ENCODE measurements at places on chromosomes 7 and 10.

- no peak for DNase-seq
Observed at GRCh38 chr10:116103668-116104067, 169.3 kb downstream of the GFRA1 start.

- DNase-seq: peak; percentile 99
Observed at GRCh38 chr7:27179503-27180430, 5.3 kb downstream of the HOXA11 start.

DNA sequence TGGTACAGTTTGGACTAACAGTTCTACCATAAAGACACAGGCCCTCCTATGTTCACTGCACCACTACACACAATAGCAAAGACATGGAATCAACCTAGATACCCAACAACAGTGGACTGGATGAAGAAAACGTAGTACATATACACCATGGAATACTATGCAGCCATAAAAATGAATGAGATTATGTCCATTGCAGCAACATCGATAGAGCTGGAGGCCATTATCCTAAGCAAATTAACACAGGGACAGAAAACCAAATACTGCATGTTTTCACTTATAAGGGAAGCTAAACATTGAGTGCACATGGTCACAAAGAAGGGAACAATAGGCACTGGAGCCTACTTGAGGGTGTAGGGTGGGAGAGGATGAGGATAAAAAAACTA is 75.0 kb downstream of the MEST start:
- no peak for DNase-seq

- no peak for DNase-seq
Observed at GRCh38 chr10:48480397-48481374, 124.2 kb downstream of the ARHGAP22 start.

- DNase-seq: no peak
Observed at GRCh38 chr10:6563075-6563474, 17.0 kb downstream of the PRKCQ start.

DNA sequence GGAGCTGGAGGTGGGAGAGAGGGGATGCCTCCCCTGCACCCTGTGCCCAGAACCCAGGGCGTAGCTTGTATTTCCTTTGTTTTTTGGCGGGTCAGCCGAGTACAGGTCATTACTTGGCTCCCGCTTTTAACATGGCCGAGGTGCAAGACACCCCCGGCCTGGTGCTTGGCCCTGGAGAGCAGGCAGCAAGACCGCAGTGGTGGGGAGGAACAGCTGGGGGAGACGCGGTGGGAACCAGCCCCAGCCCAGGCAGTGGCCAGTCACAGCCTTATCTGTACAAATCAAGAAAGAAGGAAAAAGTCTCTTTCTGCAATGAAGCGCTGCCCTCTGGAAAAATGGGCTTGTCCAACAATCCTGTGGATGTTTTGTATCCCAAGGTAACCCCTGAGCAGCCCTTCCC is 99.1 kb downstream of the TAX1BP1 start:
- no peak for DNase-seq

DNA sequence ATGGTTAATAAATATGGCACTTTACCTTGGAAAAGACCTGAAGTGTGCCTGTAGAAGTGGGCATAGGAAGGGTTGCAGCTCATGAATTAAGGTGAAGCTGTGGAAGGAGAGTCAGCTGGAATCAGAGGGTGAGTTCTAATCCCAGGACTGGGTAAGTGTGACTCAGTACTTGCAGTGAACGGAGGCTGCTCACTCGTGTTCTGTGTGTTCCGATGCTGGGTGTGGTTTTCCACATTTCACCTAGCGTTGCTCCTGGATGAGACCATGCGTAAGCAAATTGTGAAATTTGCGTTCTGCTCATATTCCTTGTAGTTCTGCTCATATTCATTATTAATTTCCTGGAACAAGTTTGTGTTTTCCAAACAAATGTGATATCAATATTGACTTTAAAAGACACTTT is 22.4 kb upstream of the TMEM236 start:
- DNase-seq: no peak

- no peak for DNase-seq
Observed at GRCh38 chr10:26534384-26534783, 96.2 kb downstream of the APBB1IP start.

DNA sequence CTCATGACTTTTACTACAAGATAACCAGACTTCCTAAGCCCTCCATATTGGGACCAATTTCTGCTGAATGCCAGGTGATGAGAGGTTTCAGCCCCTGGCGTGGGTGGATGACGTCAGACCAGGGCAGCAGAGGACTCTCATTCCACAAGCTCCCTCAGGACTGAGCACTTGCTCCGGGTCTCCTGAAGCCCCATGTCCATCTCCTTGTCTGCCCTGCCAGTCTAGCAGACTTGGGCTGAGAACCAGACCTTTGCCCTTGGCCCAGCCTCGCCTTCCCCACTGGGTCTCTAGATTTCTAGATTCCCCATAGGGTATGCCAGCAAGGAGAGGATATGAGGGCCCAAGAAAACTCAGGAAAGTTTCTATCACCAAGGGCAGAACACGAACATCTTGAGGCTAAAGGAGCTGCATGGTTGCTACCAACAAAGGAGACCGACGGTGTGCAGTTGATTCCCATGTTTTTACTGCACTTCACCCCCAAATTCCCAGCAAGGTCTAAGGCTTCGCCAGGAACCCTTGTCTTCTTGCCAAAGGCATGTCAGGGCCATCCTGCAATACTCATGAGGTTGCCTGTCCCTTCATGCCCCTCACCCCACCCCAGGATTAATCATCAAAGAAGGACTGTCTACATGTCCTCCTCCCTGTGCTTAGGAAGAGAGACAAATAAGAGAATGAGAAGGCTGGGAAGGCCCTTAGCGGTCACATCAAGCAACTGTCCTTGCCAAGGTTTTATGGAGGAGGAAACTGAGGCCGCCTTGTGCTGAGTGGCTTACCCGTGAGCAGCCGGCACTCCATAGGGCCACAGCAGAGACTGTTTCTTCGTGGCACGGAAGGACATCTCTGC is 96.5 kb upstream of the MACROH2A2 start:
- no peak for DNase-seq

GRCh38 chr7:116395141-116395791 is 104.3 kb upstream of the CAV2 start:
- peak; percentile 59 for DNase-seq

DNA sequence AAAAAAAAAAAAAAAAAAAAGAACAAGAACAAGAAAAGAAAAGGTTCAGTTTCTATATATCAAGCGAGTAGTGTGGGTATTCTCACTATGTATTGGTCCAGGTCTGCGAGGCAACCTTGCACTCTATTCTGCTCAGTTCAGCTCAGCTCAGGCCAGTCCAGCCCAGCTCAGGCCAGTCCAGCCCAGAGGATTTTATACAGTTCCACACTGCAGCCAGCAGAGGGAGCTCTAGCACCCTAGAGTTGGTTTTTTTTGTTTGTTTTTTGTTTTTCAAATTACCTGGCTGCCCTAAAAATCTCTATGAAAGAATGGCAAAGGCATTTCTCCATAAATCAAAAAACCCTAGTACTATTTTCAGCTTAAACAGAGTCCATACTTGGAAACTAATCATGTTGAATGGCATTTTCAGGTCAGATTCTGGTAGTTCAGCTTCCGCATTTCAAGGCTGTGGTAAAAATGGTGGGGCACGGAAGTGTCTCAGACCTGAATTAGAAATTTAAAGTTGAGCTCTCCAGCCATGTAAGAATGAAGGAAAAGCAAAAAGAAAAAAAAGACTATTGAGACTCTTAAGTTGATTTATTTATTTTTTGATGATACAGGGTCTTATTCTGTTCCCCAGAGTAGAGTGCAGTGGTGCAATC is 55.2 kb upstream of the GSDME start:
- DNase-seq: peak; percentile 54

DNA sequence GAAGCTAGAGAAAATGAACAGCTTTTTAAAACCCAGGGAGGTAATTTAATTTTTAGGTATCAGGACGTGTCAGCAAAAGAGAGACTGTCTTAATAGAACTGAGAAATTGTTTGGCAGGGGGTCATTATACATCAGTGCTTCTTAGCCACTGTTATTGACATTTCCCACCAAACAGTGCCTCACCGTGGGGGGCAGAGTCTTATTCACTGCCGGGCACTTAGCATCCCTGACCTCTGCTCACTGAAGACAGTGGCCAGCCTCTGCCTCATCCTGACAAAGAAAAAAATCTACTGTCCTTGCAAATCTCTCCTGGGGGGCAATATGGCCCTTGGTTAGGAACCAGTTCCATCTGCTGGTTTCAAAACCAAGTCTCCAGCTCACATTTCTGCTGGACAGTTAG is 14.2 kb upstream of the MKI67 start:
- no peak for DNase-seq

DNA sequence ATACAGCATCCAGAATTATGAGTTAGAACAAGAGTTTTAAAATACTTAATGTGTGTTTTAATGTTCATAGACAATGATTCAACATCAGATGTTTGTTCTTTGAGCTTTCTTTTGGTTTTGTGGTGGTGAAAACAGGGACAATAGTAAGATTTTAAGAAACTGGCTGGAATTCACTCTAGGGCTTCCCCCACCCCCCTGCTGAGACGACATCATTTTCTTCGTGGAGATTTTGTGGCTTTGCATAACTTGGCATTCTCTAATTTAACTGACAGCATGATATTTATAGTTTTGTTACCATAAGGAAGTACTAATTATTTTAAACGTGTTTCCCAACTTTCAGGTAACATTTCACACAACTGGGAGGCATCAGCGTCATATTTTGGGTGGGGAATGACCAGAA is 184.1 kb downstream of the BICC1 start:
- DNase-seq: no peak

DNA sequence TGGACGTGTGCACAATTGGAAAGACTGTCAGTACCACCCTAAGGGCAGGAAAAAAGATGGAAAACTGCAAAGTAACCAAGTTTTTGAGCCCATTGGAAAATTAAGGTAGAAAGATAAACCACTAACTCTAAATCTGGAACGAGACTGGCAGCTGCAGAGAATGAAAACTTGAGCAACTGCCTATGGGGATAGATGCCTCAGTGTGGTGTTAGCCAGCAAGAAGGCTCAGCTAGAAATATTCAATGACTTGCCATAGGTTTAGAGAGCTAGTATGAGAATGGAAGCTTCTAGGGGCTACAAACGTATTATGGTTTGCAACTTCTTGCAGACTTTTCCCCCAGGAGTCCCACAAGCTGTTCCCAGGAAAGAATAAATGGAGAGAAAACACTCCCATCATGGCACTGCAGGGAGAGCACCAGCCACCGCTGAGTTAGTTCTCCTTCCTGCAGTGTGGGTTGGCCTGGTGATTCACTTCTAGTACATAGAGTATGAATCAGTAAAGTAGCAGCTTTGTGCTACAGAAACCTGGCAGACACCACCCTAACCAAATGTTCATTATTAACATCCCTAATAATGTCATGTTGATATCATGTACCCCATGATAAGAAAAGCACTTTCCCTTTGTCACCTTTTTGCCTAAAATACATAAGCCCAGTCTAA is 372.4 kb upstream of the VWC2 start:
- DNase-seq: no peak

- no peak for DNase-seq
Observed at GRCh38 chr7:42650171-42650570, 261.7 kb downstream of the C7orf25 start.

DNA sequence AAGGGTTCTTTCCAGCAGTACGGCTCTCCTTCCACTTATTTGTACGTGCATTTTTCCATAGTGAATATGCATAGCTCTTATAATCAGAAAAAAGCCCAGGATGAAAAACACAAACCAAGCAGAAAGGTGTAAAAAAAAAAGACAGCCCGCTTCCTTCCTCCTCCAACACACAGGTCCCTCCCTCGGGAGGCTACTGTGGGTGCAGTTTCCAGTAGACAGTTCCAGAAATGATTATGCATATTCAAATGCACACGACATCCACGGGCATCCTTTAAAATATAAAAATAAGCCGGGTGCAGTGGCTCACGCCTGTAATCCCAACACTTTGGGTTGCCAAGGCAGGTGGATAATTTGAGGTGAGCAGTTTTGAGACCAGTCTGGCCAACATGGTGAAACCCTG is 59.9 kb downstream of the TNRC18 start:
- no peak for DNase-seq

- no peak for DNase-seq
Observed at GRCh38 chr10:76451911-76452310, 1020.5 kb downstream of the LRMDA start.

- no peak for DNase-seq
Observed at GRCh38 chr7:117480978-117481377, 1.2 kb downstream of the CFTR start.

DNA sequence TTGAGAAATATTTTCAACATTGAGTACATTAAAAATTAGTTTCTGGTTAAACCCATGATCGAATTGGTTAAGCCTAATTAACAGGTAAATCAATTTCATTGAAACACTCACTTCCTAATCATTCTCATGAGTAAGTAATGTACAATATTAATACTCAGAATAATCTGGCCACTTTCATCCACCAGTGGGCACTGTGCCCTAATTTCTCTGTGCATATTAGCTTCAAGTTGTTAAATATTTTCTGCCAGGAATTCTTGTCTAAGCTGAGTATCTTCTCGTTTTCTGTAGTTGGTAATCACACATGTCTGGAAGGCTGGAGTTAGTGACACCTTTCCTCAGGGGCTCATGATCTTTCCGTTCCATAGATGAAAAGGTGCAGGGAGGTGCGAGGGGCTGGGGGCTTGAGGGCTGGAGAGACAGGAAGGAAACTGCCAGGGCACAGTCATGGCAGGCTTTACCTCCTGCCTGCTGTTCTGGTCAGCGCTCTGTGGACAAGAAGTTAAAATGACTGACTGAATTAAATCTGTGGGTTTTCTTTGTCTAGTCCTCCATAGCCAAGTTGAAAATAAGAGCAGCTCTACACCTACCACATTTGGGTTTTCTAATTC is 71.9 kb downstream of the WIPF3 start:
- DNase-seq: peak; percentile 62

DNA sequence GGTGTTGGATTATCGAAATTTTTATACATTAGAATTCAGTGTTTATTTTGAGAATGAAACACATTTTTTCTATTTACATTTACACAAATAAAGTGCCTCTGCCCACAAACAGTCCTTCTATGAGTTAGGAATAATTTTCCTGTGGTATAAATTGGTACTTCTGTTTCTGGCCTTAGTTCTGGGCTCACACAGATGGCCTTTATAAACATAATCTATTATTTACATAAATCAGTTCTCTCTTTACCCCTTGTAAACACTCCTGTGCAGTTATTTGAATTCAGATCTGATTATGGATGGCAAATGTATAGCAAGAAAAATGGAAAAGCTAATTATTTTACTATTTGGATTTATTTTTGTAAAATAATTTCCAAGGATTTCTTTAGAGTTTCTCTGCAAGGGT is 143.2 kb downstream of the PRKG1 start:
- no peak for DNase-seq

- peak; percentile 53 for DNase-seq
Observed at GRCh38 chr10:13528875-13529713, at the start of gene BEND7. BEND7 (minus strand) TSS chr10:13529014; CDS start chr10:13528533, 481 bp downstream.

DNA sequence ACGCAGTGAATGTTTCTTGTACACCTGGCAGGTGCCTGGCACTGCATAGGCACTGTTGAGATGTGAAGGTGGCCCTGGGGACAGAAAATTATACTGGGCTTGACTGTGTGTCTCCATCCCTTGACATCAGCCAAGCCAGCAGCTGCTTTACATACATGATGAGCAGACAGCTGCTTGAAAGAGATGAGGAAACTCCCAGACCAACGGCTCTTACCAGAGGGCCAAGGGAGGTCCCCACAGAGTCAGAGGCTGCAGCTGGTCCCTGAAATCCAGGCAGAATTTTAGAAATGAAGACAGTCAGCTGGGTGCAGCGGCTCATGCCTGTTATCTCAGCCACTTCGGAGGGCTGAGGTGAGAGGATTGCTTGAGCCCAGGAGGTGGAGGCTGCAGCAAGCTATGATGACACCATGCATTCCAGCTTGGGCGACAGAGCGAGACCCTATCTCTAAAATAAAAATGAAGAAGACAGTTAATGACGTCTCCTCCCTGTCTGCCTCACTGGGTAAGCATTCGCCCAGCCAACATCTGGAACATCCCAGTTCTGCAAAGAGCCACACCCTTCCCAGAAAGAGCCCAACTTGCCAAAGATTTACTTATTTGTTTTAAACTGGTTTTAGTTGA is 17.6 kb downstream of the LIMK1 start:
- DNase-seq: no peak

Measured in H54 (cell line).